Stimulated activated CD4-positive, alpha-beta T cell treated with anti-CD3 and anti-CD28 coated beads, TNF-alpha, amount 100 ng/mL, for 24 hours (primary cell): ENCODE measurements at places on chromosomes 5 and 9.

- DNase-seq, result no peak
Measured at GRCh38 chr5:169651526-169651925, 14.5 kb downstream of the DOCK2 start.

DNA sequence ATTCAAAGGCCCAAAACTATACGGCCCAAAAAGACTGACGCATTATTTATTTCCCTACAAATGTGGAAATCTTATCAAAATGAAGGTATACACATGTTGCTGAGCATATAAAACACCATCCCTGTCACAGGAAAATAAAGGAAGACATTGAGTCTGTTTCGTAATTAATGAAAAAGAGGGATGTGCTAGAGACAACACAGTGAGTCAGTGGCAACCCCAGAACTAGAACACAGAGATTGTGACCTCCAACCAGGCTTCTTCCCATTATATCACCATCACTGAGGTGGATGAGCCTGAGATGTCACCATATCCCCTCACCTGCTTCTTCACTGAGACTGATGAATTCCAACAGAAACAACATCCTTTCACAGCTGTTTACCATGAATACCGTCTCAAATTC is 3.8 kb downstream of the NDUFA8 start:
- no peak for DNase-seq

DNA sequence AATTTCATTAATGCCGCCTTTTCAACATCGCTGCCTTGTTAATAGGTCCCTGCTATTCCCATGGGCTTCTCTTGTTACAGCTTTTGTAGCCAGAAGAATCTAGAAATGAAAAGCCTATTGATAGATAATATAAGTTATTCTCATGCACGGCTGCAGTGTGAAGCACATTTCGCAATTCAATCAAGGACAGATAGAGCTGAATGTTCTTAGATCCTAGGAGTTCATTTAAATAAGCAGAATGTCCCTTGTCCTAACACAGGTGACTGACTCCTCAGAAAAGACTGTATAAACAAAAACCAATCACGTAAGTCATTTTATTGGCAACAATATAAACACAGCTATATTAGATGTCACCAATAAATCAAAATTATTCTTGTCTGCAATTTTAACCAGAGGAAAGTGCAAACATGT is 9.4 kb downstream of the GLIS3 start:
- no peak for DNase-seq

DNA sequence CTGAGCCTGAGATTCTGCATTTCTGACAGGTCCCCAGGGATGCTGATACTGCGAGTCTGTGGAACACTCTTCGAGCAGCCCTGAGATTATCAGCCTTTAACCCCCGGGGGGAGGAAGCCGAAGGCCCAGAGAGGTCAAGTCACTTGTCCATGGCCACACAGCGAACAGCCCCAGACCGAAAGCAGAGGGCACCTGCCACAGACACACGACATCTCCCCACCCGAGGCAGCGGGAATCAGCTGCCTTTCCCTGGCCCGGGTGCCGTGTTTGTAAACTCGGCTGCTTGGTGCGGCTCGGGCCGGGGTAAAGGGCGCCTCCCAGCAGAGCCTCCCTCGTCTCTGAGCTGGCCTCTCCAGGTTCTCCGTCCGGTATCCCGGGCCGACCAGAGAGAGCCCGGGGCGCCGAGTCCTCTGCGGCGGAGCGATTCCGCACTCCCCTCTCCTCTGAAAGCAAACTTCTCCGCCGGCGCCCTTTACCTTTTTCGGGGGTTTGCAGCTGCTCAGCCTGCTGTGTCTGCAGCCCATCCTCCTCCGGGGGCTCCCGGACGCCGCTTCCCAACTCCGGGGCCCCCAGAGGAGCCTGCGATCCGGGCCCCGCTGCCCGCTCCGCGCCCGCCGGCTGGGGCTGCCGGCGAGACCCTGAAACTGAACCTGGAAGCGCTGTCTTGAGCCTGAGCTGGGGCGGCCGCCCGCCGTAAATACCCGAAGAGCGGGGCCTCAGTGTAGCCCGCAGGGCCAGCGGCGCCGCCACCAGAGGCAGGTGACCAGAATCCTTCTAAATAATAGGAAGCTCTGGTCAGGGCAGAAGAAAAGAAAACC is at the start of gene CCDC69:
Gene CCDC69 (minus strand): TSS at position 646 of the 818 bp plus-strand sequence. CDS start 122 bp downstream, at position 524.
- DNase-seq, result peak; percentile 57

GRCh38 chr5:138966236-138966985 is 91.3 kb upstream of the LRRTM2 start:
- no peak for DNase-seq
